ENCODE measurements at places on chromosomes 11 and 22.

- DNase-seq = no peak
These were observed 56.8 kb upstream of the FBXO3 start for GRCh38 chr11:33830903-33831648.

GRCh38 chr11:61710019-61710418, 29.8 kb downstream of the DAGLA start:
- DNase-seq = no peak

GRCh38 chr11:109374441-109374840, 47.5 kb upstream of the C11orf87 start:
- no peak for DNase-seq

GRCh38 chr11:65470433-65471049, 28.3 kb upstream of the MALAT1 start:
- no peak for DNase-seq

- no peak for DNase-seq
These were observed 14.7 kb downstream of the TNKS1BP1 start for GRCh38 chr11:57310091-57310490.

GRCh38 chr11:103483996-103484395, 374.8 kb downstream of the DYNC2H1 start:
- DNase-seq = no peak

DNA sequence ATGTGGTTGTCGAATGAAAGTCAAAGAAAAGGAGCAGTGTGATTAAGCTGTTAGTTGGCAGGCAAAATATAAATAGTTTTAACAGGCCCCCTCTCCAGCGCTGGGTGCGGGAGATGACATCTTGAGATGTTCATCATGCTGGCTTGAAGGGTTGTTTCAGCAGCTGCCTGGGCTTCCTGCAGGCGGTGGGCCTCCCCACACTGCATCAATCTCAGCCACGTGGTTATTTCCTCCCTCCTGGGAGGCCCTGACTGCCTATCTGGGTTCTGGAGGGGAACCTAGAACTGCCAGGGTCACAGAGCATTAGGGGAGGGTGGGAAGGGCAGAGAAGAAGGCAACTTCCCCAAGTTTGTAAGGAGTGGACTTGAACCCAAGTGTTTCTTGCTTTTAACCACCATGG, 173.3 kb upstream of the SYT13 start:
- no peak for DNase-seq

- no peak for DNase-seq
These were observed 32.0 kb downstream of the MYO7A start for GRCh38 chr11:77159937-77160495.

GRCh38 chr11:114242032-114242431, 54.2 kb upstream of the NNMT start:
- no peak for DNase-seq

DNA sequence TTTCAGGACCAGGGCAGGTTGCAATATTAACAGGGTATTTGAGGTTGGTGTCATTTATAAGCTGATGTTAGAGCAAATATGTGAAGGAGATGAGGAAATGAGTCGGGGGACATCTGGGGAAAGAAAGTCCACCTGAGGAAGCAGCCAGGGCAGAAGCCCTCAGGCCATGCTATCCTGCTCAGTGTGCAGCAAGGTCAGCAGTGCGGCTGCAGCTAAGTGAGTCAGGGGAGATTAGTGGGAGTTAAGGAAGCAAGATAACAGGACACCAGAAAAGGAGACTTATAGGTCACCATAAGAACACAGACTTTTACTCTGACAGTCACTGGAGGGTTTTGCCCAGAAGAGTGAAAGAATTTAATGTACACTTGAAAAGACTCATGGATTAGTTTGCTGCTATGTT, 468.9 kb downstream of the NTM start:
- DNase-seq = no peak

DNA sequence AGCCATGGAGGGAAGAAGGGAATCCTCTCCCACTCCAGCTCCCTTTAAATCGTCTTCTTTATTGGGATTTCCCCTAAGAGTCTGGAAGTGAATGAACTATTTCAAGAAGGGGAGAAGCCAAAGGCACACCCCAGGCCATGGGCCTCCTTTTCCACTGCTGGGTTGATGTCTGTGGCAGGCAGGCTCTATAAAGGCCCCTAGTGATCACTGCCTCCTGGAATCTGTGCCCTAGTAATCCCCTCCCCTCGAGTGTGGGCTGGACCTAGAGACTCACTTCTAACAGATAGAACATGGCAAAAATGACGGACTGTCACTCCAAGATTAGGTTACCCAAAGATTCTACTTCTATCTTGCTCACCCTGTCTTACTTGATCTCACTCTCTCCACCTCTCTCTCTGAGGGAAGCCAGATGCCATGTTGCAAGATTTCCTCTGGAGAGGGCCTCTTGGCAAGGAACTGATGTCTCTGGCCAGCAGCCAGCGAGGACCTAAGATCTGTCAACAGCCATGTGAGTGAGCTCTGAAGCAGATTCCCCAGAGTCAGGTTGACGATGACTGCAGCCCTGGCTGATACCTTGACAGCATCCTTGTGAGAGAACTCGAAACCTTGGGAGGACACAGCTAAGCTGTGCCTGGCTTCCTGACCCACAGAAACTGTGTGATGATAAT, 444.8 kb downstream of the SOX6 start:
- DNase-seq = no peak

- DNase-seq = no peak
These were observed 33.8 kb downstream of the CASP4 start for GRCh38 chr11:104934594-104934993.

DNA sequence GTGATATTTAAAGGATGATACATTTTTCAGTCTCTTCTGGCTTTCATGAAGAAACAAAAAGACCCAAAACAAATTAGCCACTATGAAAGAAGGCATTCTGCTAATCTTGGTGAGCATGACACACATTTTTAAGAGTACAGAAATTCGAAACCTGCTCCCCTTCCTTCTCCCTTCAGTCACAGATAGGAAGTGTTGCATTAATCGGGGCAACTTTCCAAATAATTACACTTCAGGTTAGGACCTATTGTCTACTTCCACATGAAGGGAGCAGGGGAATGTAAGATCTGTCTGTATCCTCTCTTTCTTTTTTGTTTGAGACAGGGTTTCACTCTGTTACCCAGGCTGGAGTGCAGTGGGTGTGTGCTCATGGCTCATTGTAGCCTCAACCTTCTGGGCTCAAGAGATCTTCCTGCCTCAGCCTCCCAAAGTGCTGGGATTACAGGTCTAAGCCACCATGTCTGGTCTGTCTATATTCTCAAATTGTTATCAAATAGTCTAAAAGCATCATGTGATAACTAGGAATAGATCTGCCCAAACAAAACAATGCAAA, 45.8 kb downstream of the NCAM1 start:
- DNase-seq = no peak

DNA sequence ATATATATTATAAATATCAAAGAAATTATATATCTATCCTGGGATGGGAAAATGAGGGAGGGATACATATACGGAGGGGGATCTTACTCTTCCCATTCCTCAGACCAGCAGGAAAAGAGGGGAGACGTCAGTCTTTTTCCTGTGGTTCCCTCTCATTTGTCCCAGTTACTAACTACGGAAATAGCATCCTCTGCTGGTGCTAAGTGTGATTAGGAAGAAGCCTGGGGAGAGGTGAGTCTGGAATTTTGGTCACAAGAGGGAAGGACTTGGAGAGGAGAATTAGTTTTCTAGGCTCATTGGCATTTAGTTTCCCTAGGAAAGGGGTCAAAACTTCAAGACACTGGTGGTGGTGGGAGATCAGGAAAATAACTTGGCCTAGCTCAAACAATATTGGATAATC, 11.6 kb downstream of the MED19 start:
- no peak for DNase-seq

DNA sequence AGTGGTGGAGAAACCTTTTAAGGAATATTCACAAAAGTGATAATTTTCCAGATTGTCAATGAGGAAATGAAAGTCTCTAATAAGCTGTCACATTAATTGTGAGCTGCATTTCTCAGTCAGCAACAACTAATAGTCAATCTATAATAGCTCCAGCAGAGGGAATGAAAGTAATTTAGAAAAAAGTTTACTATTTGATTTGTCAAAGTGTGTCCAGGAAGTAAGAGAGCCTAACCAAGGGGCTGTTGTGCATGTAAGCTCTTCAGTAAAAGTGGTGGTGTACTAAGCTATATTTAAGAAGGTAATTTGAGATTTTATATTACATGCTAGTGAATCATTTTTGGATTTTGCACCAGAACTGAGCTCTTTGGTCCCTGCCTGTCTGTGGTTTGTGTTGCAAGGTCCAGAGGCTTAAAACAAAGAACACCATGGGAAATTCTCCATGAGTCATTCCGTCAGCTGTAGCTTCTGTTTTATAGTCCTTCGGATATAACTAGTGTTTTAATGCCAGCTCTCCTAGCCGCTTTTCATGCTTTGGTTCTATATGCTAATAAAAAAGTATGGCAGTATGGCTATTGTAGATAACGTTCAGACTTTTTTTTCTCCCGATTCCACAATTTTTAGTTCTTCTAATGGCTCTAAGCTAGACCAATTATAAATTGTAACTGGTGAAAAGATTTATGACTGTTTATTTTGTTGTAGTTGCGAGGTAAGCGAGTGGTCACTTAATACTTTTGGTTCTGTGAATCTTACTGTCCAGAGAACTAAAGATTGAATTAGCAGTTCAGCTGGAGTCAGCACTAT, 64.6 kb downstream of the ARHGEF12 start:
- DNase-seq = no peak

- DNase-seq = no peak
These were observed 3.8 kb upstream of the CCDC188 start for GRCh38 chr22:20154602-20155187.

DNA sequence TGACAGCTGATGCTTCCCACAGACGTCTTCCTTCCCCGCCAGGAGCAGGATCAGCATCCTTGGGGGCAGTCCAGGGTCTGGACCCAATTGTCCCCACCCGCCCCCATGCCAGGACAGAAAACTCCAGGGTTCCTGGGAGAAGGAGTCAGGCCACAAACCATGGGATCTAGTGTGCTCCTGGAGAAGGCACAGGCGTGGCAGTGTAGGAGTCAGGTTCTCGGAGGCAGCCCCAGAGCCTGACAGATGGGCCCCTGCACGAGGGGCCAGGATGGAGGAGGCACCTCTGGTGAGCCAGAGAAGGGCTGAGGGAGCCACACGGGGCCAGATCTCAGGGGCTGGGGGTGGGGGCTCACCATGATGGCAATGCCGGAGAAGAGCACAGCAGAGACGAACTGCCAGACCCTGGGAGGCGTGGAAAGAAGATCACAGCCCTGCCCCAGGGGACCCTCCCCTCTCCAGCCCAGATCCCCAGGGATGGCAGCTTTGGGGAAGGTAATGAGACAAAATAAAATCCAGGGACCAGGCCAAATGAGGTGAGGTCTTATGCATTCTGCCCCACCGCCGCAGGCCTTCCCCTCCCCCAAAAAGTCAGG, 13.6 kb downstream of the TP53I11 start:
- DNase-seq = no peak

- no peak for DNase-seq
These were observed 58.8 kb downstream of the ARHGAP8 start for GRCh38 chr22:44811141-44811540.

- no peak for DNase-seq
These were observed 341.9 kb upstream of the B3GAT1 start for GRCh38 chr11:134753771-134754520.

- no peak for DNase-seq
These were observed 425 bp upstream of the KDELR3 start for GRCh38 chr22:38467438-38467903.

- no peak for DNase-seq
These were observed 14.8 kb downstream of the LRRC55 start for GRCh38 chr11:57196596-57196995.

Data from CD4-positive, alpha-beta memory T cell (primary cell).